ENCODE measurements at places on chromosomes 3 and 15. TPM values are rescaled to one million over a fixed set of nuclear protein-coding genes. Genes with fewer than 3 reads are reported as not detected.

- DNase-seq, result no peak
Observed at GRCh38 chr3:143207338-143207961, 87.9 kb downstream of the CHST2 start.

The NANOGP8 gene
- polyA plus RNA-seq, result not detected

DNA sequence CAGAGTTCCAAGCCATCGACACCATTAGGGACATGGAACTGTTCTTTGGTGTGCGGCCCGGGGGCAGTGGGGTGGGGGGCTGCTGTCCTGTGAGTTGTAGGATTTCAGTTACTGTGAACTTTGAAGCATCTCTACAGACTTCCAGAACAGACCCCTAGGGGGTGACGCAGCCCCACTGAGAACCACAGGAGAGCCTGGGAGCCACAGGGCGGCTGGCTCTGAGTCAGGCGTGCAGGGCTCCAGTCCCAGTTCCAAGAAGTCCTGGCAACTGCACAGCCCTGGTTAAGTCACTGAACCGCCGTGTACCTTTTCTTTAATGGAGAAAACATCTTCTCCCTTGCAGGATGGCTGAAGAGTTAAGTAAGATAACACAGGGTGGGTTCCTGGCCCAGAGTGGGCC is 23.5 kb upstream of the LRTM1 start:
- DNase-seq, result peak; percentile 81

- DNase-seq, result no peak
Observed at GRCh38 chr3:901953-902778, 190.7 kb upstream of the CNTN6 start.

DNA sequence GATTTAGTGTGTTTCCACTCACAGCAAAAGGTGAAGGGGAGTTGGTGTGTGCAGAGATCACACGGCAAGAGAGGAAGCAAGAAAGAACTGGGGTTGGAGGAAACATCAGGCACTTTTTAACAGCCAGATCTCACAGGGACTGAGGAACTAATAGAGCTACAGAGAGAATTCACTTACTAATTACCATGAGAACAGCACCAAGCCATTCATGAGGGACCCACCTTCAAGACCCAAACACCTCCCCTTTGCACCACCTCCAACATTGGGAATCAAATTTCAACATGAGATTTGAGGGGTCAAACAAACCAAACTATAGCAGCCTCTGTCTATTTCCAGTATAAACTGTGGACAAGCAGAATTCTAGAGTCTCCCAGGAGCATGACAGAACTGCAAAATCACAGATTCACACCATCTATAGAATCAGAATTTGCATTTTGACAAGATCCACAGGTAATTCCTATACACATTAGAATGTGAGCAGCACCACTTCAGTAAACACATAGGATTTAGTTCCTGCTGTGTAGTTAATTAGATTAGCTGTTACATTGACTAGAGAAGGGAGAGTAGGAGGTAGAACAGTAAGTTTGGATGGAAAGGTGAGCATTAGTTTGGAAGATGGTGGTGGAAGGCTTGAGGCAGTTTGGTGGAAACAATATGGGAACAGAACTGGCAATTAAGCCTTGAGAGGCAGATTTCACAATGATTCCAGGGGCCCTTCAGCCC is 311.7 kb downstream of the NSUN3 start:
- DNase-seq, result no peak

DNA sequence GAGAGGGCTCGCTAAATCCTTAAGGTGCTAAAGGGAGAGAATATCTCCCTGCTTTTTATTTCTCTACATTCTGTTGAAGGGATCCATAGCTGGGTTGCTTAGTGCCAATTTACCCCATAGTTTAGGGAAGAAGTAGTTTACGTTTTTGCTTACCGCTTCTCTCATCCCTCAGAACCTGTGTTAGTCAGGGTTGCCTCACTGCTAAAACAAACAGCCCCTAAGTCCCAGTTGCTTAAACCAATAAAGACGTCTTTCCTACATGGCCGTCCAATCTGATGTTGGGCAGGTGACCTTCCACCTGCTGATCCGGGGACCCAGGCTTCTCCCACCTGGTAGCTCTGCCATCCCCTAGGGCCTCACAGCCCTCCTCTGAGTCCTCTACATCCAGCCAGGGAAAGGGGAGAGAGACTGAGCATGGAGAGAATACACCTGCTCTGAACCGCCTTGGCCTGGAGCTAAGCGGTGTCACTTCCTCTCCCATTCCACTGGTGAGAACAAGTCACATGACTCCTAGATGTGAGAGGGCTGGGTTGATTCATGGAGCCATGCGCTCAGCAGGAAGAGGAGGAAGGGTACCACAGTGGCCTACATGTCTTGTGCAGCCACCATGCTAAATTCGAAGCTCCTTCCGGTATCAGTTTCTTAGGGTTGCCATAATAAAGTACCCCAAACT is 26.3 kb downstream of the DNASE1L3 start:
- DNase-seq, result no peak

The ARHGAP11A gene
- polyA plus RNA-seq, result 29.2 TPM

- DNase-seq, result no peak
Observed at GRCh38 chr3:192848371-192849233, 69.1 kb downstream of the MB21D2 start.

DNA sequence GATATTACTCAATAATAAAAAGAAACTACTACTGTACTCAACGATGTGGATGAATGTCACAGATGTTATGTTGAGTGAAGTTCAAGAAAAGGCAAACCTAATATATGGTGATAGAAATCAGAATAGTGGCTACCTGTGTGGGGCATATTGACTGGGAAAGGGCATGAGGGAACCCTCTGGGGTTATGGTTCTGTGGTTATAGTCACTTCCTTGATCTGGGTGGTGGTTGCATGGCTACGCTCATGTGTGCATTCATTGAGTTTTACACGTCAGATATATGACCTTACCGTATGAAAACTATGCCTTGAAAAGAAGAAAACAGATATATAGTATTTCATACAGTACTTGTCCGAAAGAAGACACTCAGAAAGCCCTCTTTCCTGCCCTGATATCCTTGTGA is 331.0 kb upstream of the LRRFIP2 start:
- no peak for DNase-seq

GRCh38 chr3:160374472-160374871 is 24.6 kb downstream of the IFT80 start:
- DNase-seq, result no peak

Data from muscle of back (tissue), 13 donors.